ENCODE measurements at places on chromosomes 4 and X. TPM values are rescaled to one million over a fixed set of nuclear protein-coding genes. Genes with fewer than 3 reads are reported as not detected.

The HTRA3 gene
- 7.8 TPM for total RNA-seq

The SCD5 gene
- 10.1 TPM for total RNA-seq

The ZIC3 gene
- not detected for total RNA-seq

- DNase-seq = peak; percentile 77
Measured at GRCh38 chr4:154399259-154399974, 92.2 kb downstream of the DCHS2 start.

DNA sequence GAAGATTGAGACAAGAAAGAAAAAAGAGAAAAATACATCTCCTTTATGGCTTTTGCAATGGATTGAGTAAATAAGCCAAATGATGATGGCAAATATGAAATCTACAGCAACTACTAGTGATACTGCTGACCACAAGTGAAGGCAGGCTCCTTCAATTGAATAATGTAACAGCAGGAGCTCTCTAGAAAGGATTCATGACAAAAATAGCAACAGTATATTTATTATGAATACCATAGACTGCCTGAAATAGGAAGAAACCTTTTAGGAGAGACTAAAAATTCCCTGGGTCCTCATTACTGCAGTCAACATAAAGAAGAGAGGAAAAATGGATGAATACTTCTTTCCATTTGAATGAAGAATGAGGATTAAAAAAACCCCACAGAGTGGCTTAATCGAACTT is 306.8 kb upstream of the ANXA10 start:
- no peak for DNase-seq

Measured in RPMI7951 (cell line).